ENCODE measurements at places on chromosomes 6 and 20.

DNA sequence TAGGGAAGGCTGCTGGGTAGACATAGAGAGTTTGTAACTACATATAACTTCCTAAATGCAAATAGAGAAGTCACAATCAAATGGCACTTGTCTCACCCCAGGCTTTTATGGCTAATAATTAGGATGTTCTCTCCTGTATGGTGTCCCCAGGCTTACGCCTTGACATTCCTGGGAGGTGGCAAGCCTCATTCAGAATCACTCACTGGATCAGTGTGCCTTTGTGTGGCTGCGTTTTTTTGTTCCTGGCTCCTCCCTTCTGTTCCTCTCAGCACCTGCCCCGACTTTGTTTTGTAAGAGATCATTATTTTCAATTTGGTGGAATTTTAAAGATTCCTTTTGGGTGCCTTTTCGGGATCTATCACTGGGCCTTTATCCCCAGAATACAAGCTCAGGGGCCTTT is 5.7 kb downstream of the LAMP5 start:
- no peak for DNase-seq

DNA sequence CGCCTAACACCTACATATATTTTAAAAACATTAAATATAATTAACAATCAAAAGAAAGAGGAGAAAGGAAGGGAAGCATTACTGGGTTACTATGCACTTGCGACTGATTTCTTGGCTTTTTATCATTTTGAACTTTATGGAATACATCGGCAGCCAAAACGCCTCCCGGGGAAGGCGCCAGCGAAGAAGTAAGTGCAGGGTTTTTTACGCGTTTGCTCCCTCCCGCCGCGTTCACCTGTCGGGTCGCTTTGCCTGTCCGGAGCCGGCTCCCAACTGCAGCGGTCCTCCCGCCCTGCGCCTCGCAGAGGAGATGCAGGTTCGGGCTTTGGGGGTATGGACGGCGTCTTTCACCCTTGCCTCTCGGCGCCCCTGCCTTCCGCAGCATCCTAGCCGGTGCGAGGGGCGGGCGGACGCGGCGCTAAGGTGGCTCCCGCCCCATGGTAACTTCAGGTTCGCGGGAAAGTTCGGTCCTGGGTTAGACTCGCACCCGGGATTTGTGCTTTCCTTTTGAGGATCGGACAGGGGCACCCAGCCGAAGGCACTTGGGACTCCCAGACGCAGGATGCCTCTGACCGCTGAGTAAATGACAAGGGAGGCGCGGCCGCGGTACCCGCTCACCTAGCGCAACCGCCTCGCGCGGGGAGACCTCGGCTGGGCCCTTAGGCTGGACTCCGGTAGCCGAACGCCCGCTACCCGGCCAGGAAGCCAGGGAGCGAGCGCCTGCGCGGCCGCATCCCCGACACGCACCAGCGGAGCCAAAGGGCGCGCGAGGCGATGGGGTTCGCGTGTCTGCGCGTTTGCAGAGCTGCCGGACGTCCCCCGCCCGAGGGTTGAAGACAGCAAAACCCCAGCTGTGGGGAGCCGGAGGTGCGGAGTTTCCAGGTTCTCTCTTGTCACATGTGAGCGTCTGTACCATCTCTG is 891 bp downstream of the RSPO3 start:
- DNase-seq, result no peak

- DNase-seq, result no peak
Observed at GRCh38 chr6:166624275-166624674, 2.8 kb downstream of the RPS6KA2 start.

DNA sequence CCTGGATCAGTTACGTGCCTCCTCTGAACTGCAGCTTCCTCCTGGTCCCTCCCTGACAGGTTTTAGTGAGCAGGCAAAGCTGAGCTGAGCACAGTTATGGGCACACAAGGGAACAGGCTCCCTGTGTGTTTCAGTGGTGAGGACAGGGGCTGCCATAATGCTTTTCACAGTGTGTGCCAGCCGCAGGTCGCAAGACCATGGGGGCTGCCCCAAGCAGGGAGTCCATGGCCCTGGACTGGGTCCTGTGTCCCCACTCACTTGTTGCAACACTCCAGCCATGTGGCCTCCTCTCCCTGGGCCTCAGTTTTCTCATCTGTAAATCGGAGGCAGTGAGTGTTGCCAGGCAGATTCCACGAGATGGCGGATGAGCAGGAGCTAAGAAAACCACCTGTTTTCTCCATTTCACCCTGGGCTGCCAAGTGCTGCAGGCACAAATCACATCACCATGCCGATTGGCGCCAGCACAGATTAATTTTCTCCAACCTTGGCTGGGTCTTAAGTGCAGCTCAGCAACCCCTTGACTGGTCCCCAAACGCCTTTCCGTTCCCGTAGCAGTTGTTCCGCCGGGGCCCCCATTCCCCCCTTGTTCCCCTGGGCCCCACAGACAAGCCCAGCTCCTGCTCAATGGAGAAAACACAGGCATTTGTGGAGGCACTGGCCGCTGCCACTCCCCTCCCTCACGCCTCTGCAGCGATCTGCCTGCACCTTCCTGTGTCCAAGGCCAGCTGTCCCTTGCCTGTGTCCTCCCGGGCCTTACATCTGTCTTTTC is 57.1 kb upstream of the NNAT start:
- no peak for DNase-seq

DNA sequence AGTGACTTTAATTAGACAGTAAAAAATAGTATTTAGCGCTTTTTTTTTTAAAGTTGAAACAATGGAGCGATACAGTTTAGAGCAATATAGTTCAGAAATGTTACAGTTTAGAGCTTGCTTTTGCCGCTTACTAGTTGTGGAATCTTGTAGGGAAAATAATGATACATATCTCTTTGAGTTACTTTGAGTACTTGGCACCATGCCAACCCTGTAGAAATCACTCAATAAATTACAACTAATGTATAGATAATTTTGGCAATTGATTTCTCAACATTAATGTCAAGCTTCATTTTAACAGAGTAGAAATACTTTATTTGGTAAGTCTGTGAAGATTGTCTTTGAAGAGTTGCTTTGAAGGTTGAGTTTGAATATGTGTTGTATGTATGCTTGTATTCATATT is 27.4 kb downstream of the CDC40 start:
- DNase-seq, result no peak
